ENCODE measurements at places on chromosomes 6 and 20.

DNA sequence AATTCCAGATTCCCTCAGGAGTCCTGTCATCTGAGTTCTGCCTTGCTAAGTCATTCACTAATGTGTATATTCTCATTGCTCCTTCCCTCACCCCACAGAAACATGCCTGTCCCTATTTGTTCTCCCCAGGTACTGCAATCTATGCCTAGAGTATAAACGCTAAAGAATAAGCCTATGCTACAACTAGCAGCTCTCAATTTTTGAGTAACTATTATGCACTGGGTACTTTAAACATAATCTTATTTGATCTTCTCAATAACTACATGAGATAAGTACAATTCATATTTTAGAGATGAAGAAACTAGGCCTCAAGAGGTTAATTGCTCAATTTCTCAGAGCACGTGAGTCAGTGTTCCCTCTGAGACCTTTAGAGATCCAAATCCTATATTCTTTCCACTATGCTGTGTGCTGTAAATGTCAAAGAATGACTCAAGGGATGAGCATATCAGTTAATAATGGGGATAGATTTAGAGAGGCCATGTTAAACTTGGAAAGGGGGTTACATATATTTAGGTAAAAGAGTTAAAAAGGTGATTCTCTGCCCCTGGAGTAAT is 423.8 kb upstream of the ADGRB3 start:
- no peak for DNase-seq

- DNase-seq = no peak
These were observed 151.7 kb downstream of the ZFAND3 start for GRCh38 chr6:37971266-37971665.

GRCh38 chr6:77474973-77475372 is 11.7 kb upstream of the HTR1B start:
- no peak for DNase-seq

- no peak for DNase-seq
These were observed 42.5 kb upstream of the PNISR start for GRCh38 chr6:99467509-99468106.

GRCh38 chr20:46627234-46627633 is 24.0 kb downstream of the SLC13A3 start:
- no peak for DNase-seq

GRCh38 chr6:108798670-108799353 is 49.4 kb upstream of the ARMC2 start:
- no peak for DNase-seq

DNA sequence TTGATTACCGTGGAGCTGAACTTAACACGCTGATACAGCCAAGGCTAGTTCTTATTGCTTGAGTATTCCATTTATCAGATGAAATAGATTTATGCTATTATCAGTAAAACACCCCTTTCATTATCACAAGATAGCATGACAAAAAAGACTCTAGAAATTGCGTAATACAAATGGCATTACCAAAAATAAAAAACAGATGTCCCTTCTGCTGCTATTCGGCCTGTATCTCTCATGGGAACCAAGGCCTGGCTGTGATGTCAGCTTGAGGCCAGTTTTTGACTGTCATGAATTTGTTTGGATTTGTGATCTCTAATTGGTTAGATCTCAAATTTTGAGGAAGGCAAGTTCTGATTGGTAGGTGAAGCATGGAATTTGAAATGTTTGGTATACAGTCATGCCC is 25.2 kb downstream of the MEI4 start:
- no peak for DNase-seq

GRCh38 chr6:100404051-100404450 is 60.7 kb downstream of the SIM1 start:
- DNase-seq = no peak

DNA sequence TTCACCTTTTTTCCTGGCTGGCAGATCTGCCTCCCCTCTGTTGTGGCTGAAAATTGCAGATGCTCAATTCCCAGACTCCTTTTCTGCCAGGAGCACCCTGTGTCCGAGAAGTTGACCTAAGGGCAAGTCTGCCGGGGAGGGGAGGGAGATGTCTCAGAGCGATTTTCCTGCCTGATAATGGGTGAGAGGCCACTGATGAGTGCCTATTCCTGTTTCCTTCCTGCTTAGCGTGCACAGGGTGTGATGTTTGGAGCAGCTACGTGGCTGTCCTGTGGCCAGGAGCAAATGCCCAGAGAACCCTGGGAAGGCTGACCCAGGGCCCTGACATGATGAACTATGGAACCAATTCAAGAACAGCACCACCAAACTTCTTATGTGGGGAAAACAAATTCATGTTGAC is 22.5 kb downstream of the SOX4 start:
- DNase-seq = no peak

- no peak for DNase-seq
These were observed 543.2 kb upstream of the CHD6 start for GRCh38 chr20:42161228-42161829.

GRCh38 chr20:59191036-59191755 is 27.6 kb downstream of the ZNF831 start:
- no peak for DNase-seq

- DNase-seq = no peak
These were observed 32.8 kb upstream of the TASP1 start for GRCh38 chr20:13671512-13671911.

DNA sequence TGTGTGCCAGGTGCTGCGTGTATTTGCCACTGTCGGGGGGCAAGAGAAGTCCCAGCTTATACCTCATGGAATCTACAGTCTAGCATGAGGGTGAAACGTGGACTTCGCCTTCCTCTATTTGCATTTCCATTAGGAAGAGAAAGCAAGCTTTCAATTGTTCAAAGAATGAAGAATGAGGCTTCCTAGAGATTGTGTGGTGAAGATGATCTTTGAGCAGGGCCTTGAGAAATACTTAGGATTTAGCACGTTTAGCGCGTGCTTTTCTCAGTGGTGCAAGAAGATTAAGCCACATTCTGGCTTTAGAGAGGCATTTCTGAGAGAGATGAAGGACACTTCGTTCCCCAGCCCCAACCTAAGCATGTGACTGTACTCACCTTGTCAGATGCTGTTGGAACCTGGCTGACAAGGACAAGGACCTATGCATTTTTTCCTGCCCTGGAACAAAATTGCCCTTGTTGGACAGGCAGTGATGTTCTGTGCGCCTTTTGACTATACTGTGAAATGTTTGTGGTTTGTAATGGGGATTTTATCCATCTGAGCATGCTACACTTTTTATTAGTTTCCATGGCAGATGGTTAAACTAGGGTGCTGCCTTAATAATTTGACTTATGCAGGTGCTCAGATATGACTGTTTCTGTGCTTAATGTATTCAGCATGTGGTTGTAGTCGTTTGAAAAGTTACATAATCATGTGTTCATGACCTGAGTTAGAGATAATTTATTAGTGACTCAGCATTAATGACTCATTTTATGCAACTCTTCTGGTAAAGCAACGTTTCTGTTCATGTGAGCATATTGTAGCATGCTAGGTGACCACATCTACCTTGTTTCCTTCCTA is 10.7 kb downstream of the TULP4 start:
- DNase-seq = peak; percentile 37

DNA sequence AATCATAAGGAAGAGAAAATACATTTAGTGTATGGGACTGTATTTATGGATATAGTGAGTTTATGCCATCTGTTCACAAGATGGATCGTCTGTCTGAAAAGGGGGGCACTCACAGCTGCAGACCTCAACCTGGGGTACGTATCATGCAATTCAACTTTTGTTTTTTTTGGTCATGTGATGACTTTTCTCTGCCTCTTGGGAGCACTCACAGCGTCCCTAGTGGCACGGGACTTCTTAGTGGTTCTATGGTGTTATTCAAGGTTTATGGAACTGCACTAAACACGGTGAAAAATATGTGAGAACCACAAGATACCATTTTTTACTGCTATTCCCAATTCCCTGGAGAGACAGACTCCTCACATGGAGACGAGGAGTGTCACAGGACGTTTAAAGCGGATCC is 60.4 kb upstream of the MPC1 start:
- no peak for DNase-seq

DNA sequence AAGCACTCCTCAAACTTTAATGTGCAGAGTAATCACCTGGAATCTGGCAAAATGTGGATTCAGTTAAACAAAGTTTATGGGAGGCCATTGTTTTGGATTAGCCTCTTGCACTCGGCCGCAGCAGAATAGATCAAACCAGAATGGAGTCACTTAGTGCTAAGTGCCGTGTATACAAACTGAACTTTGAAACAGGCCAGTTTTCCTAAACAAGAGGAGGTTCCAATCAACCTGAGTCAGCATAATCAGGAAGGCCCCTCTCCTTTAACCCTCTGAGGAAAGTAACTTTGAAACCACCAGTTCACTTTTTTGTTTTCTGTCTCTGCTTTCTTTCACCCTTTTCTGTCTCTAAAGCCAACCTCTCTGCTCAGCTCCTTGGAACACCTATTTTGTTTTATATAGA is 92.2 kb downstream of the UST start:
- DNase-seq = no peak

DNA sequence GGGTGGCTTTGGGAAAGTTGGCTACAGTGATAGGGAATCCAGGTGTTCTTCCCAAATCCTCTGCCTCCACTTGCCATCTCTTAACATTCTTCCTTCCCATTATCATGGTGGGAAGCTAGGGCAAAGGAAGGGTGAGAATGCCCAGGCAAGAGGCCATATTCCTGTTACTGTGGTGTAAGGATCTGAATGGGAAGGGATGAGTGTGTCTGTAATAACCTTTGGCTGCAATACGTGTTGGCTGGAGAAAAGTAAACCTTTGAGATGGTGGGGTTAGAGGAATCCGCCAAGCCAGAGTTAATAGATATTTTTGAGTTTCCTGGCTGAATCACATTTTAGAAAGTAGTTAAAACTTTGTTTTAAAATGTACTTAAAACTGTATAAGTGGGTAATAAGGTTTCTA is 45.9 kb downstream of the RNF144B start:
- no peak for DNase-seq

DNA sequence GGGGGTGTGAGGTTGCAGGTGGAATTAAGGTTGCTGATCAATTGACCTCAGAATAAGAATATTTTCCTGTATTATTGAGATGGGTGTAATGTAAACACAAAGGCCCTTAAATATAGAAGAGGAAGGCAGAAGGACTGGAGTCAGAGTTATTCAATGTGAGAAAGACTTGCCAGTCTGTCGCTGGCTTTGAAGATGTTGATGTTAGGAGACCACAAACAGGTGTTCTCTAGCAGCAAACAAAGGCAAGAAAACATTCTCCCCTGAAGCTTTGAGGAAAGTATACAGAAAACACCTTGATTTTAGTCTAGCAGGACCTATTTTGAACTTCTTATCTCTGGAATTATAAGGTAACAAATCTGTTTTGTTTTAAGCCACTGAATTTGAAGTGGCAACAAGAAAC is 138.9 kb upstream of the PTPRK start:
- DNase-seq = no peak

GRCh38 chr20:50062006-50062838 is 50.7 kb downstream of the UBE2V1 start:
- DNase-seq = no peak

- no peak for DNase-seq
These were observed 178.8 kb downstream of the SCP2D1 start for GRCh38 chr20:18992418-18992817.

DNA sequence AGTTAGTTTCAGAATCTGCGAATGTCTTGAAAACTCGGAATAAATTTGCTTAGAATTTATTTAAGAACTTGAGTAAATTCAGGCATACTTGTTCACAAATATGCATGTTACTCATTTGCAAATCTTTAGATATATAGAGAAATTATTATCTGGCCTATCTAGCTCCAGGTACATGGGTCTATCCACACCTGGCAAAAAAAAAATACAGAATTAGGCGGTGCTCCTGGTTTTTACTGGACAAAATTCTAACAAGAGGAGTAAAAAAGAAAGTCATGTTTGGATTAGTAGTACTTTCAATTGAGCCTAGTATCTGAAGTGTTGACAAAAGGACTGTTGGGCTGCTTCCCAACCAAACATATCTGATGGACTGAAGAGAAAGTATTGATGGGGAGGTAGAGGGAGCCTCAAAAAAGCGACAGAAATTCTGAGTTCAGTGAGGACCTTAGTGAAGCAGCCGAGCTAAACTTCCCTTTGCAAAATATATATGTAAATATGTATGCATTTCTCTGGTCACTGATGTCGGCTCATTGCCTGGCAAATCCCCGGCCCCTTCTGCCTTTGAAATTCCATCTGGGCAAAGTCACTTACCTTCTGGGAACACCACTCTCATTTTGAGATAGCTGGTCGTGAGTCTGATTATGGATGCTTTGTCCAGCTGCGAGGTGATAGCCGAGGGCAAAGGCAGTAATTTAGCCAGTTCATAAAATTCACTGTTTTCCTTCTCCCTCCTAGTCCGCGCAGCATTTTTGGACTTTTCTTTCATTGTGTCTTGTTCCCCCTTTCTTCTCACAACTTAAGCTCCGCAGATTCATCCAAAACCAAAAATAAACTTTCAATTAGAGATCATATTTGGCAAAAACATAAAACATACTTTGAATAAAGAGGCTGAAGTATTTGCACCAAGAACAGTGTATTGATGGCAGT is 1.8 kb downstream of the SIM1 start:
- no peak for DNase-seq

GRCh38 chr6:79902046-79902445 is 45.3 kb downstream of the ELOVL4 start:
- no peak for DNase-seq

DNA sequence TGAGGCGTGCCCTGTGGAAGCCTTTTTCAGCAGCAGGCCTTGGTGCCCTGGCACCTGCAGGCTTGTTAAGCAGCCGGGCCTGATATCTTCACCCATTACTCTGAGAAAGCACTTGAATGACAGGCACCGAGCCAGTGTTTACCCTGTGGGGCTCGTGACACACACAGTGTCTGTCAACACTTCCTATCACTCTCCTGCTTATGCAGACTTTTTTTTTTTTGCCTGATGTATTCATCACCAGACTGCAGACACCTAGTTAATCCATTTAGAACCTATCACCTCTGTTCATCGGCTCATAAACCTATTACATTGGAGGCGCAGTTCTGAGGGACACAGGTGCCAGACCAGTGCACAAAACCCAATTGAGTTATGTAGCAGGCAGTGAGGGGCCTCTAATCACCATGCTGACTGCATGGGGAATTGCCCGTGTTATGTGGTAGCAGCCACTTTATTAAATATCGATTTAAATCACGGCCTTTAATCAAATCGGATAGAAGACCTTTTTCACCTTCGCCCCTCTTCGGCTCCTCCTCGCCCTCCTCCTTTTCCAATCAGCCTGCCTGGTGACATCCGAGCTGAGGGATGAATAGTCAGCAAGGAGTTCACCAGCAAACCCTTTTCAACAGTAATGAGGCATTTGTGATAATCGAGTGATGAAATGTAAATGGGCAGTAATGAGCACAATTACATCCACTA is 962.9 kb upstream of the SLC35B3 start:
- no peak for DNase-seq

Data from AG09309 (cell line).